Endothelial cell of umbilical vein (primary cell): ENCODE measurements at places on chromosomes 6 and 20. TPM values are rescaled to one million over a fixed set of nuclear protein-coding genes. Genes with fewer than 3 reads are reported as not detected.

- H3K4me1 ChIP-seq, result peaks cover 10% of the 10 kb centered on the region
- H3K36me3 ChIP-seq, result no peaks in the 10 kb centered on the region
- no peak overlapping the region for H3K4me3 ChIP-seq
- H3K27ac ChIP-seq, result no peak overlapping the region
- H3K27me3 ChIP-seq, result no peaks in the 10 kb centered on the region
- DNase-seq, result no peak
Measured at GRCh38 chr6:169783401-169783800, 32.0 kb downstream of the ERMARD start.

DNA sequence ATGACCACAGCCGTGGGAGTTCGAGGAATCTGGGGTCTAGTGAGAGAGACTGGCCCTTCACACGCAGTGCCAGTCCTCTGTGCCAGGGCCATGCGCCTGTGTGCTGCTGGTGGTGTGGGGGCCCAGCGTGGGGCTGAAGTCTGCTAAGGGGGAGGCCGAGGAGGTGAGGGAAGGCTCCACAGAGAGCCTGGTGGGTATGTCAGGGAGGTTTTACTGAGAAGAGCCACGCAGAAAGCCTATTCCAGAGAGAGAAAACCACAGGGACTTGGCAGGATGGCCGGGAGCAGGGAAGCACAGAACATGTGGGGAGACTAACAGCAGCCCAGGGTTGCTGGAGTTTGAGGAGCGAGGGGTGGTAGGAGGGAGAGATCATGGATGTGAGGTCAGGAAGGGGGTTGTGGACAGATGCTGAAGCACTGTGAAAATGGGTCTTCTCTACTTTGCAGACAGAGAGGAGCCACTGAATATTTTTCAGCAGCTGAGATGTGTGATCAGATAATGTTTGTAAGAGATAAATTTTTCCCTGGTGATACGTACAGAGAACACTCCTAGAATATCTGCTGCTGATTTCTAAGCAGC is 35.3 kb downstream of the DUSP22 start:
- H3K27ac ChIP-seq, result no peak overlapping the region
- no peak for DNase-seq
- H3K36me3 ChIP-seq, result no peaks in the 10 kb centered on the region
- H3K4me1 ChIP-seq, result peaks cover 7% of the 10 kb centered on the region

- DNase-seq, result no peak
- no peaks in the 10 kb centered on the region for H3K27me3 ChIP-seq
- H3K4me3 ChIP-seq, result no peak overlapping the region
- peaks cover 17% of the 10 kb centered on the region for H3K4me1 ChIP-seq
Measured at GRCh38 chr6:38284802-38285394, 354.8 kb downstream of the BTBD9 start.

DNA sequence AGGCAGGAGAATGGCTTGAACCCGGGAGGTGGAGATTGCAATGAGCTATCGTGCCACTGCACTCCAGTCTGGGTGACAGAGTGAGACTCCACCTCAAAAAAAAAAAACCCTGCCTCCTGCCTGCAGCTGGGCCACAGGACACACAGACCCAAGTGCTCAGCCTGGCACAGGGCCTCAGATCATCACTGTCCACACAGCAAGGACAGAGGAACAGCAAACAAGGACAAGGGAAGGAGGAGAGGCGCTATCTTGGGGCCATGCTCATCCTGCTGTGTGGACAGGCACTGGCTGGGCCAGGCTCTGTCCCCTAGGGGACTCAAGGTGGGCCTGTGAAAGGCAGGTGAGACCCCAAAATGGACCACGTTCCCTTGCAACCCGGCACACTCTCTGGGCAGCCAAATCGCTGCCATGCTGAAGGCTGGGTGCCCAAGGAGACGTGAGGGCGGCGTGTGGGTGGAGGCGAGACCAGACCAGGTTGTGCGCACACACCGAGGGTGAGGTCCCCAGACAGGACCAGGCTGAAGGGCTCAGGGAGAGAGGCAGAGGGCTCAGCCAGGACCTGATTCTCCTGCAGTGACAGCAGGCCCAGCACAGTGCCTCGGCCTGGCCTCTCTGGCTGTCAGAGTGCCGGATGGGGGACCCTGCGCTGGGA is 9.1 kb downstream of the UCKL1 start:
- peaks cover 21% of the 10 kb centered on the region for H3K4me1 ChIP-seq
- H3K27ac ChIP-seq, result no peak overlapping the region
- no peaks in the 10 kb centered on the region for H3K27me3 ChIP-seq
- H3K4me3 ChIP-seq, result no peak overlapping the region
- peaks cover 30% of the 10 kb centered on the region for H3K36me3 ChIP-seq

- no peak overlapping the region for H3K27ac ChIP-seq
- no peaks in the 10 kb centered on the region for H3K36me3 ChIP-seq
- DNase-seq, result no peak
- no peak overlapping the region for H3K4me3 ChIP-seq
- peaks cover 4% of the 10 kb centered on the region for H3K4me1 ChIP-seq
Measured at GRCh38 chr6:87663434-87663833, 38.6 kb downstream of the AKIRIN2 start.

GRCh38 chr6:144338951-144339700 is 54.0 kb downstream of the UTRN start:
- peaks cover 27% of the 10 kb centered on the region for H3K4me1 ChIP-seq
- H3K27me3 ChIP-seq, result no peaks in the 10 kb centered on the region
- H3K27ac ChIP-seq, result no peak overlapping the region

GRCh38 chr6:144335914-144336313 is 50.8 kb downstream of the UTRN start:
- DNase-seq, result no peak
- H3K4me3 ChIP-seq, result no peak overlapping the region
- H3K36me3 ChIP-seq, result no peaks in the 10 kb centered on the region
- peaks cover 7% of the 10 kb centered on the region for H3K4me1 ChIP-seq

DNA sequence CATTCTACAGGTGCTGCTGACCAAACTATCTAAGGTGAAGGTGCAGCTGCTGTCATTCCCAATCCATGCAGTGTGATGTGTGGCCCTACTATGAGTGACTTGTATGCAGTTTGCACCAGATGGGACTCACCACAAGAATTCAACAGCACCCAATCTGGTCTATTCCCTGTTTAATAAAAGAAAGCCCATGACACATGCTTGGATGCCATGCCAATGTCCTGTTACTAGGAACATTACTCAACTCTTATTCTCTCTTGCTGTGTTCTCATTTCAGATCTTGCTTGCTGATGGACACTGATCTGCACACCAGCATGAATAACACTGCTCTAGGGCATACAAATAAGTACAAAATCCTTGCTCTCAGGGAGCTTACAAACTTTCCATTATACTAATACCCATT is 221.6 kb upstream of the CDYL start:
- H3K36me3 ChIP-seq, result no peaks in the 10 kb centered on the region
- H3K27me3 ChIP-seq, result peaks cover 2% of the 10 kb centered on the region
- H3K4me1 ChIP-seq, result no peaks in the 10 kb centered on the region
- H3K27ac ChIP-seq, result no peak overlapping the region

GRCh38 chr6:96742702-96743101 is 94.6 kb downstream of the GPR63 start:
- no peaks in the 10 kb centered on the region for H3K27me3 ChIP-seq
- no peak for DNase-seq
- no peak overlapping the region for H3K27ac ChIP-seq
- H3K36me3 ChIP-seq, result no peaks in the 10 kb centered on the region

DNA sequence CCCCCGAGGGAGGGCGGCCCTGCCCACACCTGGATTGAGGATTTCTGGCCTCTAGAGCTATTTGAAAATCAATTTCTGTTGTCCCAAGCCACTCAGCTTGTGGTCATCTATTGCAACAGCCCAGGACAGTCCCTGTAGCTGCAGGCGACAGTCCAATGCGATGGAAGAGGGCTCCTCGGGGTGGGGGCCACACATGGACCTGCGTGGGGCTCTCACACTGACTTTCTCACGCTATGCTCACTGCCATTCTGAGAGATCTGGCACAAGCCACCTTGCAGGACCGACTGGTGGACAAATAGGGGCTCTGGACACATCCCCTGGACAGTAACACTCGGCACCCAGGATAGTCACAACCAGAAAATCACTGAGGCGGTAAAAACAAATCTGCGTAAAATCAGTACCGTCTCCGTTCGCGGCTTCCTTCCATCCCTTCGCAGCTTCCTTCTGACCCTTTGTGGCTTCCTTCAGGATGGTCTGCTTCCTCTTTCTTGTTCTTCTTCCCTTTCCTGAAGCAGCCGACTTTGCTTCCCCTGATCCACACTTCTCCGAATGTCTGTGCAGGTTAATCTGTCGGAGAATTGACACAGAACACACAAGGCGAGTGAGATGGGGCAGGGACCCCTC is 21.8 kb downstream of the CTCFL start:
- H3K27me3 ChIP-seq, result peaks cover 2% of the 10 kb centered on the region
- no peaks in the 10 kb centered on the region for H3K36me3 ChIP-seq
- no peak overlapping the region for H3K4me3 ChIP-seq

- no peak overlapping the region for H3K4me3 ChIP-seq
- DNase-seq, result no peak
- no peak overlapping the region for H3K27ac ChIP-seq
- H3K36me3 ChIP-seq, result no peaks in the 10 kb centered on the region
Measured at GRCh38 chr6:114431641-114432040, 88.8 kb upstream of the HS3ST5 start.

- no peaks in the 10 kb centered on the region for H3K27me3 ChIP-seq
- no peak overlapping the region for H3K27ac ChIP-seq
- peaks cover 22% of the 10 kb centered on the region for H3K4me1 ChIP-seq
- peaks cover 9% of the 10 kb centered on the region for H3K36me3 ChIP-seq
- peak overlapping the region; percentile 79 for H3K4me3 ChIP-seq
- DNase-seq, result no peak
Measured at GRCh38 chr6:44388887-44389286, 1.4 kb downstream of the CDC5L start.

- H3K27ac ChIP-seq, result no peak overlapping the region
- H3K36me3 ChIP-seq, result no peaks in the 10 kb centered on the region
- H3K4me3 ChIP-seq, result no peak overlapping the region
- H3K27me3 ChIP-seq, result no peaks in the 10 kb centered on the region
- no peak for DNase-seq
- H3K4me1 ChIP-seq, result no peaks in the 10 kb centered on the region
Measured at GRCh38 chr20:15200147-15200565, 862.7 kb upstream of the FLRT3 start.

- no peaks in the 10 kb centered on the region for H3K36me3 ChIP-seq
- DNase-seq, result no peak
- H3K27me3 ChIP-seq, result no peaks in the 10 kb centered on the region
- no peak overlapping the region for H3K4me3 ChIP-seq
- H3K4me1 ChIP-seq, result peaks cover 76% of the 10 kb centered on the region
Measured at GRCh38 chr6:52545406-52546119, 31.3 kb downstream of the TRAM2 start.

DNA sequence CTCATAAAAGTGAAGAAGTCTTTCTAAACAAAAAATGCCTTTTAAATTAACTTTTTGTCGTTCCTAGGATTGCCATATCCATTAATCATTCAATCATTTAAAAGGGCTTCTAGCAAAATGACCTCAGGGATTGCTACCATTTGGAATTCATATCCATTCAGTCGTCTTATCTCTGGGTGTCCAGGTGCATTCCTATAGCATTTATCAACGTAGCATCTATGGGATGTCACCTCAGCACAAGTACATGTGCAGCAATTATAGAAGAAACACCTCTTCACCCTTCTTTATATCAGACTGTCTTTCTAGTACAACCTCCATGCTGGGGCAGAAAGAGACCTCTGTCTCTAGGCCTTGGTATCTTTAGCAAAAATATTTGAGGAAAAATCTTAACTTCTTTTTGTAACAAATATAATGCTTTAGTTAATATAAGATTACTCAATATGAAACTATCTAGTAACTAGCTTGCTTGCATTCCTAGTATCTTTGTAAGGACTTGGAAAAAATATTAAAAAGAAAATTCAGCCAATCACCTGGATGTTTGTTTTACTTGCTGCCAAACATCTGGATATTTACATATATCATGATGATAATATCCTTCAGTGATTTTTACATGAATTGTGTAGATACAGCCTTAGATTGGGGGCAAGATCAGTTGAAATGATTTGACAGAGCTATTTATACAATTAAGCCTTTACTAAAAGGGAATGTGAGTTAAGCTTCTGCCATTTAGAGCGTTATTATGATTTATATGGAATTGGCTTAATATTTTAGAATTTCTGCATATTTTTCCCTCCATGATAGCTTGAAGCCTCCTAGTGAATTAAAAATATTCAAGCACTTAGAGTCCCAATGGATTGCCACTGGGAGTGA is 356.8 kb downstream of the HDGFL1 start:
- no peaks in the 10 kb centered on the region for H3K36me3 ChIP-seq
- H3K27ac ChIP-seq, result peak overlapping the region; percentile 39
- H3K4me3 ChIP-seq, result no peak overlapping the region
- peak; percentile 15 for DNase-seq
- no peaks in the 10 kb centered on the region for H3K27me3 ChIP-seq

- peaks cover 14% of the 10 kb centered on the region for H3K4me1 ChIP-seq
- no peaks in the 10 kb centered on the region for H3K27me3 ChIP-seq
- H3K36me3 ChIP-seq, result peaks cover 19% of the 10 kb centered on the region
Measured at GRCh38 chr20:64077094-64077493, 2.2 kb downstream of the RGS19 start.

DNA sequence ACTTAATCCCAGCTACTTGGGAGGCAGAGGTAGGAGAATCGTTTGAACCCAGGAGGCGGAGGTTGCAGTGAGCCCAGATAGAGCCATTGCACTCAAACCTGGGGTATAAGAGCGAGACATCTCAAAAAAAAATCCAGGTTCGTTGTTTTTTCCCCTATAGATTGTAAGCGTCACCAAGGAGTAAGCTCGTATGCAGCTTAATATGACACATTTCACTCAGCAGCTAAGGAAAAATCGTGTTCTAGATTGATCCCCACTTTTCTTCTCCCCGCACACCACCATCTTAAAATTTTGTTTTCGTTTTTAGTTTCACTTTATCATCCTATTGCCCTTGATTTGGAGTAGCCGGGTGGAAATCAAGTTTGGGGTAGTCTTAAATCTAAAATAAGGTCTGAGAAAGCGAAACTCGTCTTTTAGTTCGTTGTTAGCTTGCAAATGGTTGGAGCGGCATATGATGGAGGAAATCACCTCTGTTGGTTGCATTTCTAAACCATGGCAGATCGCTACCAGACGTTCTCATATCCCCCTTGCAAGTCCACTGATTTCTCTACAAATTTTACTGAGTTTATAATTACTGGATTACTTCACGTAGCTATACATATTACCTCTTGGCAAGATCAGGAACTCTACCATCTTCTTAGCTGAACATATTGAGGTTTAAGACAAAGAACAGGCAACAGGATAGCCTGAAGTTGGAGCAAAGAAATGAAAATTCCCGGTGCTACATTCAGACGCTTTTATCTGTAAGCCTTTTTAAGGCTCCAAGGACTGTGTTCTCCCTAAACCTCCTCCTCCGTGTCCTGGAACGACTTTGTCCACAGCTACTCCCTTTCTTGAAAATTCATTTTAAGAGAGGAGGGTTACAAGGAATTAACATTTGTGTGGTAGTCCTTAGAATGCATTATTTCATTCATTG is 91.1 kb upstream of the BTN3A2 start:
- peaks cover 27% of the 10 kb centered on the region for H3K4me1 ChIP-seq
- DNase-seq, result peak; percentile 65
- no peaks in the 10 kb centered on the region for H3K36me3 ChIP-seq
- H3K4me3 ChIP-seq, result peak overlapping the region; percentile 75
- H3K27ac ChIP-seq, result peak overlapping the region; percentile 72
- no peaks in the 10 kb centered on the region for H3K27me3 ChIP-seq

The CALHM4 gene
- polyA plus RNA-seq, result 1.2 and 1.5 TPM in 2 replicates

The ARFGEF3 gene
- polyA plus RNA-seq, result 1.0 and 1.3 TPM in 2 replicates

The TPBG gene
- polyA plus RNA-seq, result 7.5 and 9.7 TPM in 2 replicates

The MYBL2 gene
- polyA plus RNA-seq, result 32.1 and 35.7 TPM in 2 replicates

The GPR6 gene
- not detected in 2 replicates for polyA plus RNA-seq

The EYS gene
- 0.01 and 0.21 TPM in 2 replicates for polyA plus RNA-seq

The KCNK16 gene
- not detected in 2 replicates for polyA plus RNA-seq

The ULBP1 gene
- polyA plus RNA-seq, result 1.1 and 1.4 TPM in 2 replicates

The QKI gene
- 175 and 178 TPM in 2 replicates for polyA plus RNA-seq

The SYCP2L gene
- polyA plus RNA-seq, result not detected in 2 replicates

The PPIL6 gene
- 0.11 and 0.25 TPM in 2 replicates for polyA plus RNA-seq

The HNF4A gene
- not detected in 2 replicates for polyA plus RNA-seq

The TAGAP gene
- not detected in 2 replicates for polyA plus RNA-seq
